ENCODE measurements at places on chromosomes 12 and 14. TPM values are rescaled to one million over a fixed set of nuclear protein-coding genes. Genes with fewer than 3 reads are reported as not detected.

Gene OTOGL
- under 0.01 TPM for total RNA-seq

Gene OR4L1
- not detected for total RNA-seq

Gene TAS2R30
- 3.1 TPM for total RNA-seq

DNA sequence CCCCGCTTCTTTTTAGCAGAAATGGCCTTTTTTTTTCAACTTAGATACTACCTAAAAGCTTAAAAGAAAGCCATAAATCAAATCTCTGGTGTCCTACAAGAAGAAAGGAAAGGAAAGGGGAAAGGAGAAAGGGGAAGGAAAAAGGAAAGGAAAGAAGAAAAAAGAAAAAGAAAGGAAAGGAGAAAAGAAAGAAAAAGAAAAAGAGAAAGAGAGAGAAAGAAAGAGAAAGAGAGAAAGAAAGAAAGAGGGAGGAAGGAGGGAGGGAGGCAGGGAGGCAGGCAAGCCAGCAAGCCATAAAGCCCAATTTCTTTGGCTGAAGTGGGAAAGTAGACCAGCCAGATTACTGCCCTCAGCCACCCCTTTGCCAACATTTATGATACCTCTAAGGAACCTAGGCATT is 32.5 kb upstream of the SLC6A13 start:
- DNase-seq, result no peak

GRCh38 chr14:80522936-80523335 is 311.6 kb upstream of the DIO2 start:
- DNase-seq, result peak; percentile 20

GRCh38 chr12:119956047-119956446 is 33.0 kb upstream of the BICDL1 start:
- DNase-seq, result no peak
